ENCODE measurements at places on chromosomes 5 and 9.
A peak's percentile ranks its signal among the peaks of the same experiment; 100 is the strongest.

GRCh38 chr5:143558048-143558447 lies 154.6 kb upstream of the NR3C1 start:
- no peak for DNase-seq

GRCh38 chr9:133002147-133003070 lies 23.9 kb downstream of the GFI1B start:
- DNase-seq: no peak

- DNase-seq: no peak
Measured at GRCh38 chr5:87081511-87082372, 185.9 kb upstream of the RASA1 start.

DNA sequence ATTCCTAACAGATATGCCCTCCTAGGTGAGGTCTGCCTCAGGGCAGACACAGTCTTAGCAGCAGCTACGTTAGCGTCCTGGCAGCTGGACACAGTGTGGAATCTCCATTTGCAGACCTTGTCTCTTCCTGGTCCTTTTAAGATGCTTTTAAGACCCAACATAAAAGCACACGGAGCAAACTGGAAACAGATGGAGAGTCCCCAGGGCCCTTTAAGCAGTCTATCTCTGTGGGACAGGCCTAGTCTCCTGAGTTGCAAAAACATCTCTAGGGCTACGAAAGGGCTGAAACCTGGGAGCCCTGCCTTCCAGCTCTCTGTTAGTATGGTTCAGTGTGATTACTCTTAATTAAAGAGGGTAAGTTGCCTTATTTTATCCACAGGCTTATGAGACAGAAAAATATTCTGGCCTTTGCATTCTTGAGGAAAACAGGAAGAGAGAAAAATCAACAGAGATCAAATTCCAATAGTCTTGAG lies 66.0 kb upstream of the GNA14 start:
- DNase-seq: no peak

DNA sequence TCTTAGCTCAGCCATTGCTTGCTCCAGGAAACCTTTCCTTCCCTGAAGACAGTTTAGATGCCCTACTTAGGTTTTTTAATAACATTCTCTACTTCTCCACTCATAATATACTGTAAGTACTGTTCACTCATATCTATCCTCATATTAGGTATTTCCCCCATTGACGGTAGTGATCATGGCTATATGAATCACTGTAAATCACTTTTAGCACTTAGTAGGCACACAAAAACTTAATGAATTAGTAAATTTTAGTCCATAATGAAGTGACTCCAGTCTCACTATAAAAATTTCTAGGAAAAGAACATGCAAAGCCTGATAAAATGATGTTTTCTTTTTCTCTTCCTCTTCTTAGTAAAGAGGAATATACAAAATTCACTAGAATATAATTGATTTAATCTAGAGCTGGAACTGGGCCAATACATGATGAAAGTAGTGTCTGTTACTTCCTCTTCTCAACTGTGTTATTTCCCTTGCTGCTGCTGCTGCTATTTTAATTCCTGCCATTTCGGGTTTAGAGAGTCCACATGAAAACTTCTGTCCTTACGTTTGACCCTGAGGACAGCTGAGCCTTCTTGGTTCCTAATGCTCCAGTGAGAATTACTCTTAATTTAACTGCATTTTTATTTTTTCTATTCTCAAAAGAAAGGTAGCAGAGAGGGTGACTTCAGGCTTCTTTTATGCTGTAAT lies 73.5 kb downstream of the LNPEP start:
- DNase-seq: peak; percentile 4

DNA sequence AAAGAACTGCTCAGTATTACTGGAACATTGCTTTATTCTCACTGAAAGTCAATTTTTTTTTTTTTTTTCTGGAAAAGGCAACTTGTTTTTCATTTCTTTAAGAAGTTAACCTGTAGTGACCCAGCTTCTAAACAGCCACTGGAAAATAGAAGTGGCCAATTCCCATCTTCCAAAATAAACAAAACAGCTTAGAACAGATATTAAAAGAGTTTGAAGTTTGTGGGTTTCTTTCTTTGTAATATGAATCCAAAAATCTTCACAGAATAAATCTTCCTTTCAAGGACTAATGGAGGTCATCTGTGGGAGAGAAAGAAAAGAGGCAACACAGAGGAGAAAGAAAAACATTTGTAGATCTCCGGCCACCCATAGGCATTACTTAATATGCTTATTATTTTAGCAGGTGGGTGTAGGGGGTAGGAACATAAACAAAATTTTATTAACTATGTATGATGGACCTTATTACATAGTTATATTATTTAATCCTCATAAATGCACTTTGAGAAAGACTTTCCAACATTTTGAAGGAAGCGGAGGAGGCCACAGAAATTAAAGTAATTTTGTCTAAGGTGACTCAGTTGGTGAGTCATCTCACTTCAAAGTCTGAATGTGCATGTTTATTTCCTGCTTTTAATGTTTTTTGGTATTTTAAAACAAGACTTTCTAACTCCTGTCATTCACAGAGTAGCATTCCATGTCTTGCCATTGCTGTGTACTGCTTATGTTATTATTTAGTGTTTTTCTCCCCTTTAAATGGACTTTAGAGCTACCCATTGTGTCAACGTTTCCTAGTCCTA lies 1791.8 kb upstream of the WWC1 start:
- no peak for DNase-seq

DNA sequence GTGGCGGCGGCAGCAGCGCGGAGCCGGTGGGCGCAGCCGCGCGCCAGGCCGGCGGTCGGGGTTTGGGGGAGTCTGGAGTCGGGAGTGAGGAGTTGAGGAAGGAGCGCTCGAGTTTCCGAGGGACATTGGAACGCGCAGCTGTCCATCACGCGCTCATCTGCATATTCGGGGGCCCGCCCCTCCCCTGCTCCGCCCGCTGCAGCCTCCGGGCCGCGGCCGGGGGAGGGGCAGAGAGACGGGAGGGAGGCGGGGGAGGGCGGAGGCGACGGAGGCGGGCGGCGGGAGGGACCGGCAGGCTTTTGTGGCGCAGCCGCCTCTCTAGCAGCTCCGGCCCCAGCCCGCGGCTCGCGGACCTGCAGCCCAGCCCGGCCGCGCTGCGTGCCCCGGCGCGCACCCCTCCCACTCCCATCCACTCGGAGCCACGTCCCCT lies at the start of gene IRX2:
TSS of gene IRX2 (minus strand) at position 86 of the 430 bp plus-strand sequence. CDS start 264 bp downstream, outside the sequence.
- no peak for DNase-seq

DNA sequence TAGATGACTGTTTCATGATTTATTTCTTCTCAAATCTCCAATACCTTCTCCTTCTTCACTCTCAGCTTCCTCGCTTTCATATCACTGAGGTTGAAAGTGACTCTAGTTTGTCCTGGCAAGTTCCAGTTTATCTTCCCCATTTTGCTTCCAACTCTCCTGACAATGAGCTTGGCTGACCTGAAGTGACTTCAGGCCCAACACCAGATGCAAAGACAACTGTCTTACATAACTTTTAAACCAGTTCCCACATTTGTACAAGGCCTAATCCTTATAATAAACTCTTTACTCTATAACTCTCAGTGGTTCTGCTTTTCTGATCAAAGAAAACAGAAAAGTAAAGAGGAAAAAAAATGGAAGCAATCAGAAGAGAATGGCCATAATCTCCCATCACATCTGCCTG lies 22.0 kb downstream of the GNG10 start:
- DNase-seq: no peak

- no peak for DNase-seq
Measured at GRCh38 chr5:149837680-149838269, 106.8 kb downstream of the PDE6A start.

- no peak for DNase-seq
Measured at GRCh38 chr5:123795688-123796087, 283.7 kb downstream of the CSNK1G3 start.

DNA sequence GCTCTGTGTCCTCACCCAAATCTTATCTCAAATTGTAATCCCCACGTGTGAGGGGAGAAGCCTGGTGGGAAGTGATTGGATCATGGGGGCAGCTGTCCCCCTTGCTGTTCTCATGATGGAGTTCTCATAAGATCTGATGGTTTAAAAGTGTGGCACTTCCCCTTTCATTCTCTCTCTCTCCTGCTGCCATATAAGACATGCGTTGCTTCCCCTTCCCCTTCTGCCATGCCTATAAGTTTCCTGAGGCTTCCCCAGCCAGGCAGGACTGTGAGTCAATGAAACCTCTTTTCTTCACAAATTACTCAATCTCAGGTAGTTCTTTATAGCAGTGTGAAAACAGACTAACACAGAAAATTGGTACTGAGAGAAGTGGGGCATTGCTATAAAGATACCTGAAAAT lies 107.7 kb downstream of the DMAC1 start:
- DNase-seq: no peak

DNA sequence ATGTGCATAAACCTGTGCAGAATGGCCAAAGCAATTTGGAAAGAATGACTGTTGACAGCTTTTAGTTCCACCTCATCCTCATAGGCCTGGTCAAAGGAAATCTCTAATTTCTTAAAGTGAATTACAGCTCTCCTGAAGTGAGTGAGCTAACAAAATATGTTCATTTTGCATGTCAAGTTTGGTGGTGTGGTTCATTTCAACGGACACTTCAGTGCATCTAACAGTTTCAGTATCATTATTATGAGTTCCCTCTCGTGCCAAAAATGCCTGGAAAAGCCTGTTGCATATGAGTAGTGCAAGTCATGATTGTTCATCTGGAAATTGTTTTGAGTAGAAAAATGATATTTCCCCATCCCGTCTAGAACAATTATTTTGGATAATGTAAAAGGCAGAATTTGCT lies 53.2 kb upstream of the HMHB1 start:
- DNase-seq: no peak

DNA sequence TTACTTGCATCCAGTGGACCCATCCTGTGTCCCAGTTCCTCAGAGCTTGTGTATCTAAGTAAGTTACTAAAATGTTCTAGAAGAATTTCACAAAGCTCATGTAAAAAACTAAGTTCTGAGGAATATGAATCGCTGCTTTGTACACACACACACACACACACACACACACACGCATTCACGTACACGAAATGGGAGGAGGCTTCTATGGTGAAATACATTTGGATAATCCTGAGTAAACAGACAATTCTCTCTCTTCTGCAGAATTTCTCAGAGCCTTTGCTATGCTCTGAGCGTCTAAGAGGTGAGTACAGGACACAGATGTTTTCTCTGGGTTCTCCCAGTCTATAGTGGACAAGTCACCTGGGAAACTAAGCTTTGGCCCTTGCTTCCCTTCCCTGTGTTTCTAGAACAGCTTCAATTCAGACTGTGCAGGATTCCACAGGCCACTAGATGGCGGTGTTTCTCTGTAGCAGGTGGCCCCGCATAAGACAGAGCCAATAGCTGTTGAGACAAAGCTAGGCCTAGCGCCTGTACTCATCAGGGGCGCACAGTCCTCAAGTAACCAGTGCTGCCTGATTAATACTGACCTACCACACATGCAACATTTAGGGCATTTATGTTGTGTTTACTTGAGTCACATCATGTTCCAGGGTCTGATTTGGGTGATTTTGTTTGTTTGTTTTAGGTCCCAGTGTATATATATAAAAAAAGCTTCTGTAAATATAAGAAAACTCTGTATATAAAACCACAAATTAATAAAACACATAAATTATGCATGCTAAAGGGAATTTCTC lies 114.8 kb downstream of the LIFR start:
- peak; percentile 55 for DNase-seq

- DNase-seq: no peak
Measured at GRCh38 chr9:73210886-73211666, 59.4 kb downstream of the ANXA1 start.

GRCh38 chr9:110850401-110851135 lies 182.0 kb downstream of the MUSK start:
- no peak for DNase-seq

DNA sequence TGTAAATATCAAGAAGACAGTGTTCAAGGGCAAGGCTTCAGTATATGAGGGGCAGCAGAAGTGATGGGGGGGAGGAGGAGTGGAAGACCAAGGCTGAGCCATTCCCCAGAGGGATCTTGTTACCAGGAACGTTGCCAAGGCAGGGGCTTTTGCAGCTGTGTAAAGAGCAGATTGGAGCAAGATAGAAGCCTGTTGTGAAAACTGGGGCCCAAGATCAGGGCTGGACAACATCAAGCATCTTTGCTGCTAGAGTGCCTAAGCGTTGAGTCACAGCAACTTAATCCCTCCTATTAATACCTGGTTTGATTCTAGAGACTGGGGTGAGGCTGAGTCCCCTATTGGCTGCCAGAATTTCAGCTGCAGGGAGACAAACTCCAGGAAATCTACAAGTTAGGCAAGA lies 18.4 kb upstream of the ERCC6L2 start:
- DNase-seq: no peak

DNA sequence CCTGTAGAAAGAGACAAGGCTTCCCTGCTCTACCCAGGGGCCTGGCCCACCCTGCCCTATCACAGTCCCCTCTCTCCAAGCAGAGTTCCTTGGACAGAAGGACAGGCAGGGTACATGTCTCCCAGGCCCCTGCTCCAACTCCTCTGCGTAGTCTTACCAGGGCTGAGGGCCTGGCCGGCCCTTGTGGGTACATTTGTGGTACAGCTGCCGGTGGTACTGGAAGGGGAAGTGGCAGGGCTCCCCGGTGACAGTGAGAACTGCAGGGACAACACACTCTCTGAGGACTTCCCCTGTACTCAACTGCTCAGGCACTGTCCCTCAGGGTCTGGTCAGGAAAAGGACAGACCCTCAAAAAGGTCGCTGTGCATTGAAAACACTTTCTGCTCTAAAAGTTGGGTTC lies 3.6 kb downstream of the F12 start:
- DNase-seq: no peak
